ENCODE measurements at places on chromosomes 16 and 17. TPM values are rescaled to one million over a fixed set of nuclear protein-coding genes. Genes with fewer than 3 reads are reported as not detected.

CCDC40 gene
- 1.3 TPM for total RNA-seq

GRCh38 chr16:46949241-46949892, 24.1 kb downstream of the DNAJA2 start:
- peak; percentile 23 for DNase-seq

PDILT gene
- not detected for total RNA-seq

GRCh38 chr16:80924372-80924978, 82.2 kb downstream of the CMC2 start:
- peak; percentile 48 for DNase-seq

DNA sequence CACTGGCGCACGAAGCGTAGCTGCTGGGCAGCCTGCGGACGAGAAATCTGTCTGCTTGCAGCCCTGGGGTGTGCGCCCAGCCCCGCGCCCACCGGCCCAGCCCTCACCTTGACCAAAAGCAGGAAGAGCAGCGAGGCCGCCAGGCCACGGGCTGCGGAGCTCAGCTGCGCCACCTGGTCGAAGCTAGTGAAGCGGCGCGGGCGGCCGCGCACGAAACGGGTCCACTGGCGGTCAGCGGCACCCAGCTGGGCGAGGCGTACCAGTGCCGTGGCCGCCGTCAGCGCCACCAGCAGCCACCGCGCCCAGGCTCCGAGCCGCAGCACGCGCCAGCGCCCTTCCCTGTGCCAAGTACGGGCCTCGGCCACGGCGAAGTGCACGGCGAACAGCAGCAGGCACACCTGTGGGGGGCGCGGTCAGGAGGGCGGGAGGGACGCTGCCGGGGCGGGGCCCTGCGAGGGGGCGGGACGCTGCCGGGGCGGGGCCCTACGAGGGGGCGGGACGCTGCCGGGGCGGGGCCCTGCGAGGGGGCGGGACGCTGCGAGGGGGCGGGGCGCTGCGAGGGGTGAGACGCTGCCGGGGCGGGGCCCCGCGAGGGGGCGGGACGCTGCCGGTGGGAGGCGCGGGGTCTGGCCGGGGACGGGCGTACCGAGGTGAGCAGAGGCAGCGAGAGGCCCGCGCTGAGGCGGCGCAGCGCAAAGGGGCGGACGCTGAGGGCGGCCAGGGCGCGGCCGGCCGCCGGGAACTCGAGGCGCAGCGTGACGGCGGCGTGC, 43.2 kb downstream of the TSC2 start:
- DNase-seq: peak; percentile 23

- no peak for DNase-seq
Observed at GRCh38 chr16:68229431-68230175, 6.3 kb downstream of the ESRP2 start.

DNA sequence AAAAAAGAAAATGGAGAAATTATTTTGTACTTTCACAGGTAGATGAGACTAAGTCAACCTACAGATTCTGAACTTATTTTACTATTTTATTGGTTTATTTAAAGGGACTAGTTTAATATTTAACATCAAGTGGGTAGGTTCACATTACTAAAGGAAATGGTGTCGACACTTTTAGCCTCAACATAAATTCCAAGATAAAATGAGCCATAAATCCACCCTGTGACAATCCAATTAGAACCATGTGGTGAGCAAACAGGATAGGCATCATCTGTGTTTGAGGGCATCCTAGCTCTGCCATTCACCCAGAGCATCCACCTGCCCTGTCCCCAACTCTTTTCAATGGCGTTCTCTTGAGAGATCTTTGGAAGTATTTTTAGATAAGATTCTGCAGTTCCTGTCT, 92.8 kb upstream of the PMFBP1 start:
- no peak for DNase-seq

- DNase-seq: no peak
Observed at GRCh38 chr16:2814551-2815298, 2.3 kb upstream of the PRSS21 start.

LRRC36 gene
- total RNA-seq: 1.1 TPM

CNGB1 gene
- not detected for total RNA-seq

DNA sequence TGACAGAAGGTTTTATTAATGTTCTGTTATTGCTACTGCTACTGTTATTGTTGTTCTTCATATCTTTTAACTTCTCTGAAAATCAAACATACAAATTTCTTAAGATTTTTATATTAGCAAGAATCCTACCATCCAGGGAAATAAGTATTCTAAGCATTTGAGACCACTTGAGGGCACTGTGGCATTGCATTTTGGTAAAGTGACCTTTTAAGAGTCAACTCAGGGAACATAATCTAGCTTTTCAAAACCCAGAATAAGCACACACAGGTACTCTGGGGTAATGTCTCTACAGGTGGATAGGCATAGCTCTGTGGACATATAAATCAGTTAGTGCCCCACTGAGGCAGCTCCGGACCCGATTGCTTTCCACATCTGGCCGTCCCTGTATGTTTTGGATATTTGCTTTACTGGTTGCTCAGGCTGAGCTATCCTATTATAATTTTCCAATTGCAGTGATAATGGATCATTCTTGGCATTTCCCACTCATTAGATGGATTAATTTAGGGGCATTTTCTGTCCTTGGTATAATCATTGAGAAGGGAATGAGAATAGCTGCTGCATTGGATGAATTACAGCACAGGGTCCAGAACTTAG, 1425.1 kb upstream of the CDH8 start:
- DNase-seq: no peak

GRCh38 chr16:56336711-56337110, 88.6 kb downstream of the AMFR start:
- DNase-seq: no peak

DNA sequence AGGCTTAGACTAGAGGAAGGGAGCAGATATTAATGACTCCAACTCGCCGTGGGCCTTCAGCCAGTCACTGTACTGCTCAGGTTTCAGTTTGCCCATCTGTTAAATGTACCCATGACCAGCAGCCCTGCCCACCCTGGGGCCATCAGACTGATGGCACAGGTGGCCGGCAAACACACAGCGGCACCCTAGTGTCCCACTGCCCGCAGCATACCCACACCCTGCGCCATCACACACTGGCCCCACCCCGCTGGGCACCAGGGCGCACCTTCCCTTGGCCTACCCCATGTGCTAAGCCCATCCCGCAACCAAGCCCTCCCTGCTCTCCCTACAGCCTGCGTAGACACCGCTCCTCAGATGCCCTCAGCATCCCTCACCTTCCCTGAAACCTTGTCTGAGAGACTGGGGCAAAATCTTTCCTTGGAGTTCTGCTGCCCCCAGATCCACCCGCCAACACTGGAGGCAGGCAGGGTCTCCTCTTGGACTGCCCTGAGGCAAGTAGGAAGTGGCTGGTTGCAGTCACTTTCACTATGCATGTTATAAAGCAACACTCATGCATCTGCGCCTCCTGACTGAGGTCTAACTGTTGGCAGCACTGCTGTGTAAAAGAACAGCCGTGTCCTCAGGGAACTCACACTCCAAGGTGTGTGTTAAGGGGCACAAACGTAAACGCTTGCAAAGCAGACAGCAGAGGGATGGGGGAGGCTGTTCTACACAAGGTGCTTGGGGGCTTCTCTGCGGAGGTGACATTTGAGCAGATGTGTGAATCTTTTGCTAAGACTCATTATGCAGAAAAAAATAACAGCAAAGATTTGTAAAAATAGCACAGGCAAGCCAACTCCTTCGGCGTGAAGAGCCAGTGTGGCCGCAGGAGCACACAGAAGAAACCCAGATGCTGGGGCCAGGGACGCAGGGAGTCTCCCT, 6.7 kb upstream of the BCAR1 start:
- DNase-seq: no peak

DNA sequence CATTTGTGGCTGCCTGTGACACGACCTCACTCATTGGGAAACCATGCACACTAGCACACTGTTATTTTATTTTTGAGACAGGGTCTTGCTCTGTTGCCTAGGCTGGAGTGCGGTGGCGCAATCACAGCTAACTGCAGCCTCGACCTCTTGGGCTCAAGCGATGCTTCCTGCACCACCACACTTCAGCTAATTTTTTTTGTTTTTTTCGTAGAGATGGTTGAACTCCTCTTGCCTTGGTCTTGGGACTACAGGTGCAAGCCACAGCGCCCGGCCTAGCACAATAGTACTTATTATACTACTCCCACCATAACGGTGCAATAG, 2.8 kb upstream of the NPTX1 start:
- DNase-seq: no peak

- DNase-seq: no peak
Observed at GRCh38 chr17:49146620-49147306, 14.2 kb downstream of the B4GALNT2 start.

- peak; percentile 48 for DNase-seq
Observed at GRCh38 chr17:55420776-55421178, 858 bp downstream of the MMD start.

DNA sequence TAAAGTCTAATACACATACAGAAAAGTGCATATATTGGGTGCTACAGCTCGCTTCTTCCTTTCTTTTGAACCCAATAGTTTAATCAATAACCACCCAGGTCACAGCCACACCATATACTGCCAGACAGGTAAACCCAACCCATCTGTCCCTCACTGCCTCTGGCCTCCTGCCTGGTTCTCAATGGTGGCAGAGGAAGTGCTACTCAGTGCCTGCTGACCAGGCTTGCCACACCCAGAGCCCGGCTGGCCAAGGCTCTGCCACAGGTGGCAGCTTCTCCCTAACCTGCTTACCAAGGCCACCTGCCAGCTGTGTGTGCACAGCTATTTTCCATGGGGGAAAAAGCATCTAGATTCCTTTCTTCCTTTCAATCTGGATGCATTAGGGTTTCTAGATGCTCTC, 584 bp downstream of the PMP22 start:
- no peak for DNase-seq

GRCh38 chr16:30087181-30087898, 4.4 kb downstream of the TBX6 start:
- no peak for DNase-seq

DNA sequence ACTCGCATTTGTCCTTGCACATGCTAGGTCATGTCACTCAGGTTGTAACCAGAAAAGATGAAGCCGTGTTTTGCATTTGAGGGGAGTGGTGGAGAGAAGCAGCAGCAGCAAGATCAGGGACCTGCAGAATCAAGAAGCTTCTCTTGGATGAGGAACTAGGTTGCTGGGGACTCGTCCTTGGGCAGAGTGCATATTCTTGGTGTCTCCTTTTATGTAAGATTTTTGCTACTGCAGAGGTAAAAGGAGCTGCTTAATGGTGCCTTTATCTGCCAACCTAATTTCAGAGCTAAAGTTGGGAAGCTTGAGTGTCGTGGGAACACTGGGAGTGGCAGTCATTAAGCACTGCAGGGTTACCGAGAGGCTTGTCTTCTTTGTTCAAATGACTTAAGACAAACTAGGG, 236.5 kb downstream of the MAP2K4 start:
- no peak for DNase-seq

DNA sequence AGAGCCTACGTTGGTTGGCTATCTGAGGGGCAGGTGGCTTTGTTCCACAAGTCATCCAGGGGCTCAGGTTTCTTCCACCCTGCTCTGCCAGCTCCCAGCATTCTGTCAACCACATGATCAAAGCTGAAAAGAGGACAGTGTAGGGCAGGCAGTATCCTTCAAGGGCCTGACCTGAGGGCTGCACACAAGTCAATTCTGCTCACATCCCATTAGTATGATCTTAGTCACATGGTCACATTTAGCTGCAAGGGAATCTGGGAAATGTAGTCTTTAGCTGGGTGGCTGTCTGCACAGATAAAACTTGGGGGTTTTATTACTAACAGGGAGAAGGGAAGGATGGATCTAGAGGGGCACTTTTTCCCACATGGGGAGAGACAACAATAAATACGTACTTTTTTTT, 97.3 kb downstream of the SALL1 start:
- no peak for DNase-seq

- DNase-seq: no peak
Observed at GRCh38 chr17:12686486-12686885, 20.8 kb downstream of the MYOCD start.

KRT33B gene
- total RNA-seq: not detected

- DNase-seq: peak; percentile 87
Observed at GRCh38 chr17:17849845-17850373, 13.1 kb upstream of the SREBF1 start.

Data from activated naive CD8-positive, alpha-beta T cell treated with anti-CD3 and anti-CD28 coated beads for 36 hours (primary cell).